ENCODE measurements at places on chromosomes 6 and 20. TPM values are rescaled to one million over a fixed set of nuclear protein-coding genes. Genes with fewer than 3 reads are reported as not detected.
A peak's percentile ranks its signal among the peaks of the same experiment; 100 is the strongest.

ENTPD6 gene
- total RNA-seq = 36.0 TPM

MYB gene
- total RNA-seq = 3.9 TPM

GRCh38 chr6:100281471-100281901 lies 183.2 kb downstream of the SIM1 start:
- peak; percentile 22 for DNase-seq

DNA sequence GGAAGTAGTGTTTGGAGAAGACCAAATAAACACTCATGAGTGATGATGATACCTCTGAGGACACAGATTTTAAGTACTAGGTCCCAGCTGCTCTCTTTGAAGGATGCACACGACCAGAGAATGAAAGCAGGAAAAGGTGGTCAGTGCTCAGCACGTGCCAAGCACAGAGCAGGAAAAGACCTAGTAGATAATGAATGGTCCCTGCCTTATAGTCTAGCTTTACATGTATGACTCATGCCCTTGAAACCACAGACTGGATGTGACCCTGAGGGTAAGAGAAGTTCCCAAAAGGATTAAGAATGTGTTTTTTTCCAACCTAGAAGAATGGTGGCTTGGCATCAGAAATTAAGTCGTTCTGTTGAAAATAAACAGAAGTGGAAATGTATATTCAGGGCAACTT lies 2.8 kb upstream of the MC3R start:
- no peak for DNase-seq

- DNase-seq = no peak
Observed at GRCh38 chr20:50380697-50381040, 129.5 kb upstream of the PTPN1 start.

DNA sequence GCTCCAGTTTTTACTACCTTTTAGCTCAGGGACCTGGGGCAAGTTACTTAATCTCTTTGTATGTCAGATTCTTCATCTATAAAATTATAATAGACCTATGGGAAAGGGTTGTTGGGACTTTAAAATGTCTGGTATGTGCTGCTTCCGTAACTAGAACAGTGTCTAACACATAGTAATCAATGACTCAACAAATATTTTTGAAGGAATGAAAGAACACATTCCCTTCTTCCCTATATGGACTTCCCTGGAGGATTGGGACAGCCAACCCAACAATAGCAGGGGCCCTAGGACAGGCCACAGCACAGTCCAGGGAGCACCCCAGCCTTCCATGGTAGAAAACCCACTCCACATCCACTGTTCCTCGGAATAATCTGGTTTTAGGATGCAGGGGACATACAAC lies 50.7 kb upstream of the TPD52L1 start:
- DNase-seq = no peak

DNA sequence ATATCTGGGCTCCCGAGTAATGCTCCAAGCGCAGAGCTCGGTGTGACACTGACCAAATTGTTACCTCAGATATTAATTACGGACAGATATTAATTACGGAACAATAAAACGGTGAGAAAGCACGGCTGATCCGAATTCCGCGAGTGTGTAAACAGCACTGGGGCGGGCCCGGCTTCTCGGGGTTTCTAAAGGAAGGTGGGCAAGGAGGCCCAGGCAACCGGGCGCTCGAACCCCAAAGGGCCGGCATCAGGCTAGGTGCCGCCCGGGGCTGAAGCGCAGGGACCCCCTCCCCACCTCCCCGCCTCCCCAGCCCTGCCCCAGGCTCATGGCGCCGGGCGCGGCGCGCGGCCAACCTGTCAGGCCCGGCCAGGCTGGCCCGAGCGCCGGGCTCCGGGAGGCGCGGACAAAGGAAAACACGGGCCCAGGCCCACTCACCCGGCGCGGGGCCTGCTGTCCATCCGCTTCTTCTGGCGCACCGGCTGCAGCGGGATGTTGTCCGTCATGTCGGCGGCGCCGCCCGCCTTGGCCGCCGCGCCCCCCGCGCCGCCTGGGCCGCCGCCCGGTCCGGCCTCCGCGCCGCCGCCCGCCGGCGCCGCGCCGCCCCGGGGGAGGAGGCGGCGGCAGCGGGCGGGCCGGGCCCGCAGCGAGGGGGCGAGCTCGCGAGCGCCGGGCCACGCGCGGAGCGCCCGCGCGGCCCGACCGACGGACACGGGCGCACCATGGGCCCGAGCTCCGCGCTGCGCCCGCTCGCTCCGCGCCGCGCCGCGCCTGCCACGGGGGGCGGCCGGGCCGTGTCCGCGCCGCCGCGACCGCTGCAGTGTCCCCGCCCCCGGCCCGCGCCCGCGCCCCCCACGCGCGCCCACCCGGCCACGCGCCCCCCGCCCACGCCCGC lies at the start of gene ATP9A:
Gene ATP9A (minus strand): TSS at position 524 of the 892 bp plus-strand sequence. CDS start 21 bp downstream, at position 503.
- DNase-seq = no peak

DNA sequence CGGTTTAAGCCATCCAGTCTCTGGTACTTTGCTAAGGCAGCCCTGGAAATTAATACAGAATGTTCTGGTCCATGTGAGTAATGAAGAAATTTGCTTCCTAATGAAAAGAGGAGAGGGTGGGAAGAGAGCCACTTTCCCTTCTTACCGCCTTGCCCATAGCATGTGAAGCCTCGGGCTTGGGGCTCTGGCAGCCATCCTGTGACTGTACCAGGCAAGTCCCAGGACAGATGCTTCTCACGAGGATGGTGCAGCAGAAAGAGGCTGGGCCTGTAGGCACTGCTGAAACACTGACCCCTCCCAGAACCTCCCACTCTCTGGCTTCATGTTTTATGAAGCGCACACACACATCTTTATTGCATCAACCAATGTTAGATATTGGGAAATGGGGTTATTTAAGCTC lies 74.8 kb downstream of the IYD start:
- DNase-seq = no peak

DNA sequence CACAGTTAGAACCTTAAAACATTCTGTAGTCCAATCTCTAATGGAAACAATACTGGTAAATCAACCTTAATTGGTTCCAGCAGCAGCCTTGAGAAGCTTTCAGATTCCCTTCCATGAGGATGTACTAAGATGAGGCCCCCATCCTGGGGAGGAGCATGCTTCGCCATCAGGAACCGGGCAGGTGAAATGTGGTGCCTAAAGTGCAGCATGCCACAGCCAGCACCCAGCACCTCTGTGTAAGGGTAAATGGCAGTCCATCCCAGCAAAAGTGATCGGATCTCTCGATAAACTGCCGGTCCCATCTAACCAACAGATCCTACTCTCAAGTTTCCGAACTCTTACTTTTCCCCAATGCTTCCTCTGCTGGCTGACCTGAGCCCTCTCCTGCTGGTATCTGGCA lies 166.3 kb upstream of the PDE10A start:
- DNase-seq = no peak

- DNase-seq = no peak
Observed at GRCh38 chr20:5445611-5446010, 128.9 kb upstream of the PROKR2 start.

DNA sequence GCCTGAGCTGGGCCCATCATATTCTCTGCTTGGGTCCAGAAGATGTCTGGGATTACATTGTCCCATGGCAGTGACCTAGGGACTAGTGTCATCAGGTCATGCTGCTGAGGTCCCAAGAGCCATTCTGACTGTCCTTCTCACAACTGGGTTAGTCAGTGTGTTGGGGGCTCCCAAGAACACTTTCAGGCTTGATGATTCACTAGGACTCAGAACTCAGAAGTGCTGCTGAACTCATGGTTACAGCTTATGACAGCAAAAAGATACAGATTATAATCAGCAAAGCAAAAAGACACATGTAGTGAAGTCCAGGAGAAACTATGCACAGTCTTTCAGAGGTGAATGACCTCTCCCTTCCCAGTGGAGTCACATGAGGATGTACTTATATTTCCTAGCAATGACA lies 107.8 kb downstream of the SYNE1 start:
- DNase-seq = no peak
